ENCODE measurements at places on chromosomes 7 and 10.

- no peak for DNase-seq
Measured at GRCh38 chr7:96686305-96686704, 23.3 kb downstream of the SEM1 start.

DNA sequence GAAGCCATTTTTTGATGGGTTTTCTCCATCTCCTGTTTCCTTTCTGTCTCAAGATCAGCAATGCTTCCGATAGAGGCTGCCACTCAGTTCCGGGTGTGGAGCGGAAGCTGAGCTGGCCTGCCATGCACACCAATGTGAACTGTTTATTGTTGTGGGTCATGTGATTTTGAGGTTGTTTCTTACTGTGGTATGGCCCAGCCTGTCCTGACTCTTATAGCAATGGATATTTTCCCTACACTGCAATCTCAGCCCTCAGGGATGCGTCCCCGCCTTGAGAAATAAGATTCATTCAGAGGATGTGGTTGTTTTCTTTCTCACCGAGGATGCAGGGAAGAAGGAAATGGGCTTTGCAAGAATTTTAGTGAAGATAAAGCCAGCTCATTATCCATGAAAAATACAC is 134.7 kb downstream of the PFKFB3 start:
- no peak for DNase-seq

DNA sequence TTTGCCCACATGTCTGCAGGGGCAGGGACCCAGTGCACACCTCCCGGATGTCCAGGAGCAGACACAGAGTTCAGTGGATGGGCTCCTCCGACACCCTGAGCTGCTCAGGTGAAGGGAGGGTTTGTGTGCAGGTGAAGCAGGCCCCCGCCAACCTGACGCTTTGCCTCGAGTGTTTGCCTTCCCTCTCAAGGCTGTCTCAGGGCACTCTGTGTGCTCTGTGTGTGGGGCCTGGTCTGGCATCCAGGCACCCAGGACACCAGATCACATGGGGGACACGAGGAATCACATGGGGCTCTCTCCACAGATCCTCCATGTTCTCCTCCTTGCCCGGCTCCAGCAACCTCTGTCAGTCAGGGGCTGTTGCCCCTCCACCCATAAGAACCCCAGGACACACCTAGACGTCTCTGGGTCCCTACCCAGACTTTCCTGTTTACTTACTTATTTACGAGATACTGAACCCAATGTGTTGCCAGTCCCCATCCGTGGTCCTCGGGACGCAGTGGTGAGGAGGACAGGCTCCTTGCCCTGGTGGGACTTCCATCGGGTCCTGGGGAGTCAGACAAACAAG is 99.5 kb downstream of the HTR5A start:
- DNase-seq = no peak

DNA sequence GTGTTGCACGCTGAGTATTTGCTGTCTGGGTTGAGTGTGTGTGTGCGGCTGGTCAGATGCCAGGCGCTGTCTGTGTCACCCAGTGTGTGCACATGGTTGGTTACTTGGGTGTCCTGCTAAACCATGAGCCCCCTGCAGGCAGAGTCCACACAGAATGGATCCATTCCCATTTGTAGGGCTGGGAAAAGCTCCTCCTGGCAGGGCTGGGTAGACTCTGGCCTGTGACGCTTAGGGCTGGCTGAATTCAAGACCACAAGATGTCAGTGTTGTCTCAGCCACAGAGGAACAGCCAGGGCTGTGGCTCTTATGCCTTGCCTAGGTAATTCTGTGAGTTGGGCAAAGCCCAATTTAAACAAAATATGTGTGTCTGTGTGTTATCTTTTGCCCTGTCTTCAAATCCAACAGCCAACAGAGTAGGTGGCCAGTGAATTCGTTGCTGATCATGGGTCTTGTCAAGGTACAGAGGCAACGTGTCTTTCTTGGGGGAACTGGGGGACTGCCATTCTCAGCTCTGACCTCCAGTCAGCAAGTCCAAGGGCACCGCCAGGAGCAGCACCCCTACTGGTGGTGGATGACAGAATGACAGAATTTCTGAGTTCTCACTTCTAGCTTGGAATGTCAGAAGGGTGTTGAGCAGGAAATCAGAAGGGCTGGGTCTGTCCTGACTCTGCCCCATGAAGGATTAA is 285.1 kb downstream of the CCSER2 start:
- DNase-seq = no peak

GRCh38 chr7:4610768-4611467 is 71.2 kb upstream of the FOXK1 start:
- no peak for DNase-seq

GRCh38 chr7:18407385-18407784 is 88.2 kb upstream of the HDAC9 start:
- DNase-seq = no peak

DNA sequence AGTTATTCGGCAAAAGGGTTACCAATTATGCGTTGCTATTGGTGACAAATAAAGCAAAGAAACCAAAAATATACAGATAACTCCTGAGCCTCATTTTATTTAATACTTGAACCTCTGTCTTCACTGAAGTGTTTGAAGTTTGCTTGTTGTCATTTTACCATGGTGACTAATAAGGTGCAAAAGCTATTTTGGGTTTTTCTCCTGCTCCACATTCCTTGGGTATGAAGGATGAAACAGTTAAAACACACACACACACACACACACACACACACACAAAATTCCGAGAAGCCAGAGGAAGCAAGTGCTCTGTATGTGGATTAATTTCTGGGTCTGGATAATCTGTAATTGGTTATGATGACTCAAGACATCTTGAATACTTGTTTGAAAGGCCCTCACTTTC is 246.5 kb downstream of the COBL start:
- no peak for DNase-seq

GRCh38 chr7:14013898-14014297 is 24.4 kb upstream of the ETV1 start:
- no peak for DNase-seq

DNA sequence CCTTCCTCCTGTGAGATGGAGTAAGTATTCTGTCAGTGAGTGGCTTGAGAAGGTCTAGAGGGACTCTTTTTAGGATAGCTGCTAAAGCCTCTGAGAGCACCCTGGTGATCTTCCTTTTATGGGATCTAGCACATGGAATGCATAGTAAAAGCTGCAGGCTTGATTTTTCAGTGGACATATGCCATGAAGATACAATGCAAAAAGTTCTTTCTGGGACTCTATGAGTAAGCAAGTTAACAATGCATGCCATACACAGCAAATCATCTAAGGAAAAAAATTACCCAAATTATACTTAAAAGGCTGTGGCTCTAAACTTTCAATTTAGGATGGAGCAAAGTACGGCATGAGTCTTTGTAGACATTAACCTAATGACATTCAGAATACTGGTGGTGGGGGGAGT is 154.5 kb downstream of the SGMS1 start:
- no peak for DNase-seq

- no peak for DNase-seq
Measured at GRCh38 chr10:118955951-118956801, 73.3 kb upstream of the NANOS1 start.

DNA sequence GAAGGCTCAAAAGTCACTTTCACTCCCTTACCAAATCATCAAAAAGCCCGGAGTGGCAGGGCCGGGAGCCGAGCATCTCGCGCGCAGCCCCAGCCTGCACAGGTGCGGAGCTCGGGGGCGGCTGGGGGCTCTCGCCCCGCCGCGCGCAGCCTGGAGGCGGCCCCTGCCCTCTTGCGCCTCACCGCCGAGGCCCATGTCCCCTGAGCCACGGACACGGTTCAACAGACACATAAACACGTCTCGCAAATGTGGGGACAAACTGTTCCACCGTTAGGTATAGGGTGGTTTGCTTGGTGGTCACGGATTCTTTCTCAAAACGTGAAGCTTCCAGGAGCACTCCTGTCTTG is 700 bp downstream of the GSAP start:
- no peak for DNase-seq

All from caudate nucleus (tissue), 63 donors.